ENCODE measurements at places on chromosomes 3 and 15. TPM values are rescaled to one million over a fixed set of nuclear protein-coding genes. Genes with fewer than 3 reads are reported as not detected.

CCRL2 gene
- total RNA-seq: not detected

POLQ gene
- 10.1 TPM for total RNA-seq

COL6A5 gene
- not detected for total RNA-seq

CSTA gene
- total RNA-seq: 15.2 TPM

TKT gene
- 265 TPM for total RNA-seq

IL17RE gene
- 1.5 TPM for total RNA-seq

ARPP21 gene
- 0.90 TPM for total RNA-seq

IQGAP1 gene
- 164 TPM for total RNA-seq

MAPKAPK3 gene
- 55.2 TPM for total RNA-seq

CLDN16 gene
- total RNA-seq: 0.09 TPM

ESYT3 gene
- 0.27 TPM for total RNA-seq

P2RY1 gene
- total RNA-seq: 1.1 TPM

NLGN1 gene
- 6.1 TPM for total RNA-seq

FRMD5 gene
- total RNA-seq: 16.3 TPM

GABRR3 gene
- total RNA-seq: not detected

ZNF660 gene
- total RNA-seq: 2.0 TPM

HESX1 gene
- 2.4 TPM for total RNA-seq

ZDHHC19 gene
- total RNA-seq: not detected

ZNF385D gene
- 11.5 TPM for total RNA-seq

CCDC54 gene
- total RNA-seq: not detected

SLCO2A1 gene
- under 0.01 TPM for total RNA-seq

FOXB1 gene
- total RNA-seq: not detected

GNAI2 gene
- total RNA-seq: 195 TPM

HRH1 gene
- total RNA-seq: 20.6 TPM

PCLAF gene
- total RNA-seq: 6.6 TPM

DUOX2 gene
- total RNA-seq: not detected

GRK7 gene
- not detected for total RNA-seq

CPLX3 gene
- total RNA-seq: not detected

ANKRD63 gene
- total RNA-seq: not detected

MUC20 gene
- total RNA-seq: 4.5 TPM

PARP6 gene
- total RNA-seq: 28.7 TPM

VEPH1 gene
- total RNA-seq: 27.4 TPM

GOLGA8G gene
- not detected for total RNA-seq

GPR171 gene
- not detected for total RNA-seq

CXCR6 gene
- not detected for total RNA-seq
